Activated T-helper 1 cell treated with anti-CD3 and anti-CD28 coated beads, Interleukin-2, amount 50 U/mL, for 16 hours (primary cell): ENCODE measurements at places on chromosomes 4 and X.

GRCh38 chrX:49291615-49292337, 11.7 kb upstream of the GAGE10 start:
- peak; percentile 44 for DNase-seq

- DNase-seq, result no peak
These were observed 54.6 kb upstream of the LHFPL1 start for GRCh38 chrX:112734290-112734689.

DNA sequence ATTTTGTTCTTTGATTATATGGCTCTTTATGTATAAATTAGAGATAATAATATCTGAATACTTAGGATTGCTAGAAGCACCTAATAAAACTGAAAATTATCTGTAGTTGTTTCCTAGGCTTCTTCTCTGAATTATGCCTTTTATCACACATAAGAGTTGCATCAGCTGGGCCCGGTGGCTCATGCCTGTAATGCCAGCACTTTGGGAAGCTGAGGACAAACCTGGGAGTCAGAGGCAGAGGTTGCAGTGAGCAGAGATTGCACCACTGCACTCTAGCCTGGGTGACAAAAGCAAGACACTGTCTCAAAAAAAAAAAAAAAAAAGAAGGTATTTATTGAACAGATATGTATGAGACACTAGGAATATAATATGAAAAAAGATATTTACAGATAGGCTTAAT, 773.5 kb upstream of the AGA start:
- DNase-seq, result no peak

- DNase-seq, result no peak
These were observed 70.8 kb upstream of the GALNTL6 start for GRCh38 chr4:171742436-171742835.

- no peak for DNase-seq
These were observed 378.6 kb downstream of the UNC5C start for GRCh38 chr4:95170176-95170575.

- DNase-seq, result no peak
These were observed 41.8 kb downstream of the RBBP7 start for GRCh38 chrX:16828124-16828908.

DNA sequence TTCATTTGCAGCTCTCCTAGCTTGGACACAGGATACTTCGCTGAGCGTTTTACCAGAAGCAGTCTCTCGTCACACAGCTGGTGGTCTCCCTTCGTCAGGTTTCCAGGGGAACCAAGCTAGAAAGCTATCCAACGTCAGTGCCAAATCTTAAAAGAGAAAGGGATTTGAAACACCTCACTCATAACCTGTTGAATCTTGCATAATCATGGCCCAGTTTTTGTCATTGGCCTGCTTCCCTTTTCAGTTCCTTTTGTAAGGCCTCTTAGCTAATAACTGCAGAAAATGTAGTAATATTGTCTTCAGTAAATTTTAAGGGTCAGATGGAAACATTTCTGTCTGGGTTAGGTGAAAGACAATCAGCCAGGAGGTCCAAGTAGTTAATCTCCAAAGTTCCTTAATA, 22.0 kb downstream of the RAB39B start:
- no peak for DNase-seq

DNA sequence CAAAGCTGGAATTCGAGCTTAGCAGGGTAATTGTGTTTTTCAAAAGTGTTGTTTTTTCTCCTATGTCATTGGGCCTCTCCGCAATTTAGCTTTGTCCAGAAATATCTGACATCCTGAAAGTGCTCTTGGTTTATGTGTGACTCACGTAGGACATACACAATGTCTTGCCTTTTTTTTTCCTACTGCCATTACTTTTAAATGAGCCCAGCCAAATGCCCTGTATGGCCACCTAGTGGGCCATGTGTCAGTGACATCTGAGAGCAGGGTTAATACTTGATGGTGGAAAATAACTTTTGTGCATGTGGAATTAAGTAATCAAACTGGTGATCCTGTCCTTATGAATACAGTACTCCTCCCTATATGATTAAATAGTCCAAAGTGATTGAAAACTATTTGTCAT, 1411.1 kb upstream of the TENM3 start:
- no peak for DNase-seq

- no peak for DNase-seq
These were observed 404.6 kb downstream of the PRDM5 start for GRCh38 chr4:120517966-120518365.

- peak; percentile 53 for DNase-seq
These were observed at the start of gene PRDX4 for GRCh38 chrX:23667239-23668177. PRDX4 (plus strand) TSS chrX:23667493; CDS start chrX:23667571, 78 bp downstream.

- no peak for DNase-seq
These were observed 932.1 kb upstream of the SLIT2 start for GRCh38 chr4:19319607-19320006.

GRCh38 chrX:77389891-77390290, 57.3 kb upstream of the FGF16 start:
- DNase-seq, result no peak

- no peak for DNase-seq
These were observed 42.6 kb downstream of the RAPGEF2 start for GRCh38 chr4:159145318-159145991.

DNA sequence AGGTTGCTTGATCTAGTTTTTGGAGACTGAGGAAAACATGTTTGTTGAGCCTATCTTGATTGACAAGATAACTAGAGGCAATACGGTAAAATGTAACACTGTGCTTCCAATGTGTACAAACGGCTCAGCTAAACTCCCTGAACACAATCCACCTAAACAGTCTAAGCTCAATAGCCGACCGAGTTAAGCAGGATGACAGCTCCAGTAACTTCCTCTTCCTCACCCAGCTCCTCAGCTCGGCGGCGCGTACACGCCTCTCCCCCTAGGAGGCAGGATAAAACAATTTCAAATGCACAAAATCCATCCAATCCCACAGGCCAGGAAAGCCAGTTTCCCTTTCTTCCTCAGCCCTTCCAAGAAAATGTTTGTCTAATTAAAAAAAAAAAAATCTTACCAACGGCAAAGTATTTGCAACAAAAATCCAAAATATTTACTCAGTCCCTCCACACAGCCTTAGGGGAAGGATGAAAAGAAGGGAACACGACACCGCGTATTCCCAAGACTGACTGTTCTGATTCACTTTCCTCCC, 1.0 kb downstream of the CNOT6L start:
- DNase-seq, result no peak

DNA sequence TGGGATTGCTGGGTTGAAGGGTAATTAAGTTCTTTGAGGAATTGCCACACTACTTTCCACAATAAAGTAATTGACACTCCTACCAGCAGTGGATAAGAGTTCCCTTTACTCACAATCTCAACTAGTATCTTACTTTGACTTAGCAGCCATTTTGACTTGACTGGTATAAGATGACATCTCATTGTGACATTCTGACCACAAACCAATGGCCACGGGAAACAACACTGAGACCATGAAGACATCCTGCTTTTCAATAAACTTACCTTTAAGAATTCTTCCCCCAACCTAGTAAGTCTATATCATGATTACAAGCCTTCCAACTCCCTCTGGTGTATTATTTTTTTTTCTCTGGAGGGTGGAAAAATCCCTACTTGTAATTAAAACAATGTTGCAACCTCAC, 66.9 kb upstream of the WDR1 start:
- no peak for DNase-seq

DNA sequence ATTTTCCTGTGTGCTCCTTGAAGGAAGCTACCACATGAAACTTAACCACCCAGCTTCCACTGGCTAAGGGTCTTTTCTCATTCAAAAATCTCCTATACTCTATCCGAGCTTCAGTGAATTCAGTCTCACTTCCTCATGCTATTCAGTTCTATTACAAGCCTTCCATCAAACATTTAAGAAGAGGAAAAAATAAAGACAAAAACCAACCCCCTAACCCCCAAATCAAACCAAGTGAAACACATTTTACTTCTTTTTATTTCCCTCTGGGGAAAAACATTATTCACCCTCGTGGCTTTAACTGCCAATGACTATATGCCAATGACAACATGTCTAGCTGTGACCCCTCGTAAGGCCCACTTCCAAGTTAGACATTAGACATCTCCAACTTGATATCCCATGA, 16.2 kb upstream of the WDR19 start:
- DNase-seq, result no peak

- no peak for DNase-seq
These were observed 50.3 kb upstream of the STPG2 start for GRCh38 chr4:98193459-98194105.

DNA sequence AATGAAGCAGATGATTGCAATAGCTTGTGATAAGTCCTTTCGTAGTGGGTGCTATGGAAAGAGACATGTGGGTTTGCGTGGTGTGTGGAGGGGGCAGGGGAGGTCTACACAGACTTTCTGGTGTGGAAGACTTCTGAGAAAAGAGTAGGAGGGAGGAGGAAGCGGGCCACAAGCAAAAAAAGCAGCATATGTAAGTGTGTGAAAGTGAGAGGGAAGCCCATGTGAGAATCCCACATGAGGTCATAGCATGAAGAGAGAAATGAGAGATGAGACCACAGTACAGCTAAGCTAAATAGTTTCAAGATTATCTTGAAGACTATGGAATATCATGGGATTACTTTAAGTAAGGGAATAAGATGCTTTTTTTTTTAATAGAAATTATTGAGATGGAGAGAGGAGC, 2039.9 kb upstream of the TENM3 start:
- DNase-seq, result no peak

- no peak for DNase-seq
These were observed 642.6 kb downstream of the IL1RAPL1 start for GRCh38 chrX:29229802-29230201.

- DNase-seq, result no peak
These were observed 167.8 kb downstream of the AASDH start for GRCh38 chr4:56219447-56219846.

- DNase-seq, result no peak
These were observed 131.9 kb upstream of the GPRIN3 start for GRCh38 chr4:89439533-89439932.

DNA sequence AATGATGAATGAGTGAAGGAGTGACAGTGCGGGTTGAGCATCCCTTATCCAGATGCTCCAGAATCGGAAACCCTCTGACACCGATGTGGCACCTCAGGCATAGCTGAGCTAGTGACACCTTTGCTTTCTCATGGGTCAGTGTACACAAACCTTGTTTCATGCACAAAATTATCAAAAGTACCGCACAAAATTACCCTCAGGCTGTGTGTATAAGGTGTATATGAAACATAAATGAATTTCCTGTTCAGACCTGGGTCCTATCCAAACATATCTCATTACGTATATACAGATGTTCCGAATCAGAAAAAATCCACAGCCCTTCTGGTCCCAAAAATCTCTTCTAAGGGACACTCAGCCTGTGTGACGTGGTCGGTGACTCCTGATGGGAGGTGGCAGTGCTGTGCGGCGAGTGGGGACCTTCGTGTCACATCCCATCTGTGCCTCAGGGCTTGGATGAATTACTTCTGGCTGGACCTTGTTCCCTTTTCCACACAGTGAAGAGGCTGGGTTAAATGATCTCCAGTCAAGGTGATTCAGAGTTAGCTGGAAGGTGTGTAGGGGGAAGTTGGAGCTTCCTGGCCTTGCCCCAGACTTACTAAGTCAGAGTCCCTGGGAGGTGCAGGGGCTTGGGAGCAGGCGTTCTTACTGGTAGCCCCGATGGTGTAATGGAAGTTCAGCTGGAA, 18.8 kb downstream of the RGS12 start:
- no peak for DNase-seq

GRCh38 chrX:129404670-129405008, 118.7 kb downstream of the SMARCA1 start:
- DNase-seq, result no peak

DNA sequence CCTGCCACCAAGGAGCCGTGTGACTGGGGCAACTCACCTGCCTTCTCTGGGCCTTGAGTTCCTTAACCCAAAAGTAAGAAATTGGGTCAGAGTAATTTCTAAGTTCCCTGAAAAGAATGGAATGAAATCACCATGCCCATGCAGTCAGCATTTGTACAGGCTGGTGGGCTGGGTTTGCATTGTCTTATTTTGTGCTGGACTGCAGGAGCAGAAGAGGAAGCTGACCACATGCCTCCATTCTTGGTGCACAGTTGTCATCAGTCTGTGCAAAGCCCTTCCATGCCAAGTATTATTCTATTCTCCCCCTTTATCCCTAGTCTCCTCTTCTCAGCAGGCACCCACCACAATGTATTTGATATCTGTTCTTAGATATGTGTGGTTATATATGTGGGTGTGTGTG, 56.3 kb downstream of the FHDC1 start:
- no peak for DNase-seq

DNA sequence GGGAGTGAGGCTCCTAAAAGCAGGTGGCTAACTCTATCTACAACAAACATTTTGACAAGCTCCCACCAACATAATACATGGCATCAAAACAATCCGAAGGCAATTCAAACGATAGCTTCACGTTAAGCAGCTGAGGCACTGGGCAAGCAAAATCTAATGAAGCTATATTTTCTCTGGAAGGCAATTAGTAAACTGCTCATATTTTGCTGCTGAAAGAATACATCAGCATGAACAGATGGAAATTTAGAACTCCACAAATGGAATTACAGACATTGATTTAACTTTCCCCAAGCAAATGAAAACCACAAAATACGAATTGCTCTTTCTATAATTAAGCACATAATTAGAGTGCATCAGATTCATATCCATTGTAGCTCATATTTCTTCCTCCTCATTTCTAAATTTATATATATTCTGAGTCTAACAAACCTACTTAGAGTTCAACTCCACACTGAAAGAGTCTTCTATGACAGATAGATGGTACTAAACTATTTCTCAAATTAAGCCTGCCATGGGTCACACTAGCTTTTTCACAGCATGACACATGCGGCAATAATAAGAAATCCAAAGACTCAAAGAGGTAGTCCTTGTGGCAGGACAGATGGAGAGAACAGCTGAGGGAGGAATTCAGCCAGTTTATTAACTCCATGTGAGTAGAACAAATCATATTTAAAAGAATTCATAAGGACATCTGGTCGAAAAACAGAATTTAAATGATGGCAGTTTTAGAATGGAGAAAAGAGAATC, 305.4 kb downstream of the MAPK10 start:
- no peak for DNase-seq

GRCh38 chr4:180828455-180829018, 1414.7 kb upstream of the TENM3 start:
- no peak for DNase-seq

GRCh38 chr4:77354550-77354949, 197.5 kb downstream of the CCNG2 start:
- no peak for DNase-seq

DNA sequence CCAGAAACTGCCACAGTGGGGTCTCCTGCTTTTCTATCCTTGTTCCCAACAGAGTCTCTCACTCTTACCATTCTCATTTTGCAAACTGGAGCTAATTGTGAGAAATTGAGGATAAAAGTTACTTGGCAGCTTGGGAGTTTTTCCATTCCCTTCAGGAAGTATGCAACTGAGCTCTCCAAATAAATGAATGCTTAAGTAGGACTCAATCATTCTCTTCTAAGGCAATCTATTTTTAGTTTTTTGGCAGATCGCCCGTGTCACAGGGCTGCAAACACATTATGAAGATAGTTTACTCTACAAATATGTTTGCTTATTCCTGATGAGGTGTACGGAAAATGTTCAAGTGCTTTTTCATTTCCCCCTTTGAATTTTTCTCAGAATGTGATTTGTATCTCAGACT, 5.3 kb downstream of the ASB11 start:
- no peak for DNase-seq

GRCh38 chr4:20512985-20513384, 187.3 kb upstream of the PACRGL start:
- no peak for DNase-seq
